Esophagus squamous epithelium (tissue), 5 donors: ENCODE measurements at places on chromosomes 7 and 10.

GRCh38 chr7:95045236-95045923, 138.0 kb downstream of the PPP1R9A start:
- DNase-seq: no peak

DNA sequence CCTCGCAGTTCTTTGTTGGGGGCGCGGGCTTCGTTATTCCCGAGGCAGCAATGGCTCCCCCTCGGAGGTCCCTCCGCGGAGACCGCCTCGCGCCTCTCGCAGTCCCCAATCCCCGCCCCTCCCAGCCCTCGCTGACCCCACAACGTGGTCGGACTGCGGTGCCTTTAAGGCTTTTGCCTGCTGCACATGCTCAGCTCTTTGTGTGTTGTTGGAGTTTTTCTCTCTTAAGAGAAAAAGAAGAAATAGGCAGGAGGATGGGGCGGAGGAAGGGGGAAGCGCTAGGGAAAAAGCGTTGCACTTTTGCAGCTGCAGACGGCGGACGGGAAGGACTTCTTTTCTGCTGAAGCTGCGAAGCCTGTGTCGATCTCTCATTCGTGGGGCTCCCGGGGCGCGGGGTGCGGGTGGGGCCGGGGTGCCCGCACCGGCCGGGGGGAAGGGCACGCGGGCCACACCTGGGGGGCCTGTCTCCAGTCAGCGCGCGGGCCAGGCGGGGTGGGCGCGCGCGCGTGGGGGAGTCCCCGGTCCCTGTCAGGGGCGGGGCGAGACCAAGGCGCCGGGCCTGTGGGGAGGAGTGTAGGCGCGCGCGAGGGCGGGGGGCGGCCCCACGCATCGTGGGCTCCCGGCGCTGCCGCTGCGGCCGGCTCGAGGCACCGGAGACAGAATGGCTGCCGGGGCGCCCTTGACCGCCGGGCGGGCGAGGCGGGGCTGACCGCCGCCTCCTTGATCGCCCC, 445 bp upstream of the ATRNL1 start:
- DNase-seq: no peak

DNA sequence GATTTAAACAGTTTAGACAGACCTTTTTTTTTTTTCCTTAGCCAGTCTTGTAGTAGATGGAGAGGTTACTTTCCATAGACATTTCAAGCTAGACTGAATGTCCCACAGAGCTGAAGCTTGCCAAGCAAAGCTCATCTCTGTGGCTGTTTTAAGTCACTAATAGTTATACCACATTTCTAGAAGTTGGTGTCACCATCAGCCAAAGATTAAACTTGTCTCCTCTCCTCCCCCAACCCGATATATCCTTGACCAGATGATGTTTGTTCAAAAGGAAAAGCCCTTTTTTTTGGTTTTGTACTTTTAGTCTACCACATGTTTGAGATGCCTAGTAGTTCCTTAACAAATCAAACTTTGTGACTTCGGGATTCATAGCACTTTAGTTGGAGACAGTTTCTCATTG, 66.1 kb downstream of the ADD3 start:
- DNase-seq: no peak

DNA sequence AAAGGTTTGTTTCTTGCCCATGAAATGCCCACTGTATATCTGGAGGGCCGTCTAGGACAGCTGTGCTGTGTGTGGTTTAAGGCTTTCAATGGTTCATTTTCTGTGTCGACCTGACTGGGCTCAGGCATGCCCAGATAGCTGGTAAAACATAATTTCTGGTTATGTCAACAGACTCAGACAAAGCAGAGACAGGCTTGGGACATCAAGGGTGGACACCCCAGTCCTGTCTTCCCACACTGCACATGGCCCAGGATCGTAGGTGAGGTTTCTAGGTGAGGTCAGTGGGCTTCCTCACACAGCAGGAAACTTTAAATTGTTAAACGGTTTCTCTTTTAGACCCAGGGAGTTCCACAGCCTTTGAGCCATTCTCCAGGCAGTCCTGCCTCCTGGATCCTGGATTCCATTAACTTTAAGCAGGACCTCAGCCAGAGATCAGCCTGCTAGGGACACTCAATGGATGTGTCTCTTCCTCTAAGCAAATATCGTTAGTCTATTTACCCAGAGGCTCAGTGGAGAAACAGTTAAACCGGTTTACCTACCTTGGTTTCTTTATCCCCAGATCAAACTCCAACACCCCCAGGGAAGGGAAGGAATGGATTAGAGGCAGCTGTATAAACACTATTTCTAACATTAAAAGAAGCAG, 66.4 kb downstream of the ST8SIA6 start:
- DNase-seq: no peak

- DNase-seq: no peak
Measured at GRCh38 chr7:103944230-103944900, 45.1 kb downstream of the RELN start.
